ENCODE measurements at places on chromosomes 4 and X.
A peak's percentile ranks its signal among the peaks of the same experiment; 100 is the strongest.

- no peak for DNase-seq
Measured at GRCh38 chr4:55087009-55087912, 38.1 kb downstream of the KDR start.

DNA sequence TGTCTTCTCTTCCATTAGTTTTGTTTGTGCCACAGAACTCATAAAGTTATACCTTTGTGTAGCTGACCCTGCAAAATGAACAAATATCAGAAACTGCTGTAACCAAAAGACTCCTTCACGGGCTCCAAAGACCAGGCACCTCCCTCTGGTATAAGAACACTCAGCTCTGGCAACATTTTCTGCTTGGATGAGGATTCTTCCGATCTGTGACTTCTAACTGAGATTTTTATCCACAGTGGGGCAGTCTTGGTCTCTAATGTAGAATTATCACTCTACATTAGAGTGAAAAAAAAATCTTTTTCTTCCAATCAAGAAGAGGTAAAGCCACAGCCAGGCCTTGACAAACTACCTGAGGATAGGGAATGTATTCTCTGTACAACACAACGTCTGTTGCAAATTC is 38.5 kb upstream of the PRSS48 start:
- no peak for DNase-seq

DNA sequence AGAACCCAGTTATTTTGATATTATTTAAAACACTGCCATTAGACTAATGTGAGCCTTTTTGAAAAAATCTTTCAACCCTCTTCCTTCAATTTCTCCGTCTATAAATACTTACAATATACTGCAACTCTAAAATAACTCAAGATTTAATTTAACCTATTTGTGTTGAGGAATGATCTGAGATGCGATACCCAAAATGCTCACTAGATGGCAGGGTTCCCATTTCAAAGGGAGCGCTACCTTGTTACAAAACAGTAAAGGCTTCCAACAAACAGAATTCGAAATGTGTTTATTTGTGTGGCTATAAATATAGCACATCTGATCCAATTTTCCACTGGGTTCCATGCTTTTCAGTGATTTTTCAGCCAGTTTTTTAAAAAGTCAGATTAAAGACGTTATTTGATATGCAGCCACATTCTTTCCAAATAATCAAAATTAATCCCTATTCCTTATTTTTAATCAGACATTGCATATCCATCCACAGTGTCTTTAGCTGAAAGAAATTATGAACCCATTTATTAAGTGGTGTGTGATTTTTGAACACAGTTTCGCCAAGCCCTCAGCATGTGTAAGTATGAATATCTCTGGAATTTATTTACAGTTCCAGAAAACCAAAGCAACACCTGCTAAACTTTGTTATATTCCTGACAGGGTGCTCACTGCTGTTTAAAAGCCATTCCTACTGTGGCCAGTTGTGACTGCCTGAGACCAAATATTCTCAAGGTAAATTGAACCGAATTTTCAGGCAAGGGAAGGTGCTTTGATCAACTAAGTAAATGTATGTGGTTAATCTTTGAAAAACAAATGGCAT is 668.0 kb upstream of the LCORL start:
- no peak for DNase-seq

- DNase-seq: no peak
Measured at GRCh38 chrX:39720945-39721344, 376.8 kb downstream of the BCOR start.

GRCh38 chr4:140359562-140360427 is 13.7 kb upstream of the SCOC start:
- DNase-seq: peak; percentile 39

DNA sequence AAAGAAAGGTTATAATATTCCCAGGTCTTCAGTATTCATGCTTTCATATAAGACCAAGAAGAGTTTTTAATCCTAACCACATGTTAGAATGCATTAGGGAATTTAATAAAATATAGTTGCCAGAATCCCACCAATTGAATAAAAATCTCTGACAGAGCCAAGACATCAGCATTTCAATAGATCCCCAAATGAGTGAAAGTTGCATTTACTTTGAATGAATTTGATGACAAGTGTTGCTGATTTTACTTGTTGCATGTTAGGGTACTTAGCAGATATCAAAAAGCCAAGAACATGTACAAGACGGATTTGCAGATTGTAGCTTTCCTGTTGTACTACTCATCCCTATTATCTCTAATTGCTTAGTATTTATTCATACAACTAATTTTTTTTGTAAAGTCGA is 39.9 kb upstream of the PRR27 start:
- no peak for DNase-seq

DNA sequence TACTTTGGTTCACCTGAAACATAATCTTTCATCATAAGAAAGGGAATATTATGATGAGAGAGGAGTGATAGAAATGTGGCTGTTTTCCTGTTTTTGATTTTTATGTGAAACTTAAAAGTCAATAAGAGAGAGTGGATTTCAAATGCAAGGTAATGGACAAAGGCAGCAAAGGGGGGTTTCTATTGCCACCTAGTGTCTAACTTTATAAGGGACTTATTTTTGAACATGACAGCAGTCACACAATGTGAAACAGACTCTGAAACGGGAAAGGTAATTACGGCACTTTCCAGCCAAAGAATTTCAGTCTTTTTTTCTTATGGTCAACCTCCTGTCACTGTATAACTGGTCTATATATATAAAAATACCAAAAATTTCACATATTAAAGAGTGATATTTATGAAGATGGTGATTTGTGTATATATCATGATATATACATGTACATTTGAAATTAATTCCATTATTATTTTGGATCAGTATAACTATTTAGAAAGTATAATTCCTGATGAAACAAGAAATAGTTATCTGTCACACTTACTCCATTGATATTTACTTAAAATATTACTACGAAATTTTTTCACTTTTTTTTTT is 127.1 kb downstream of the FBXO8 start:
- DNase-seq: no peak

DNA sequence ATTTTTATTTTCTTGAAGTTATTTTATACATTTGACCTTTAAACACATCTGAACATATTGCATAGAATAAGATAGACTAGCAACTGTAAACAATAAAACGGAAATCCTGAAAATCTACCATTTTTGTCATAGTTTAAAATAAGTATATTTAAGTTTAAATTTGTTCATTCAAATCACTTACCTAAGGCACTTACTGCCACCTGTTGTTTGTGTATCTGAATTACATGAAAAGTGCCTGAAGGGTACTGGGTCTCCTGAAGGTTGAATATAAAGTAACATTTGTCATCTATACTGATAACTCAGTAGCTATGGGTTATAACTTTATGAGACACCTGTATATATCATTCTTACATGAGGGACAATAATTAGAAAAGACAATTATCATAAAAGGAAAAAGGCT is 38.6 kb downstream of the TRPC5 start:
- no peak for DNase-seq

DNA sequence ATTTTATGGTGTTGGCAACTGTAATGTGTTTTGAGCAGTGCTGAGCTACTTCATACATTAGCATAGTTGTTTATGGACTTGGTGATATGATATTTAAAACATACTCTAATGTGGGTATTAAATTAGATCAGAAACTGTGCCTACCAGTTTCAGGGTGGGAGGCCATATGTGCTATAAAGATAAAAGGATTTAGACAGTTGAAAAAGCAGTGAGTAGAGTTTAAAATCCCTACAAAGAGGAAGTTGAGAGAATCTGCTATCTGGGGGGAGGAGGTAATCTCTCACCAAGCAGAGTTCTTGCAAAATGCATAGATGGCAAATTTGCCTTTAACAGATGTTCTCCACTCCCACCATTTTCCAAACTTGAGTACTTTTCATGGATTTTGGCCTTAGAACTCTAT is 154.5 kb downstream of the SPOCK3 start:
- DNase-seq: no peak

- DNase-seq: no peak
Measured at GRCh38 chr4:38939165-38939564, 71.6 kb downstream of the FAM114A1 start.

DNA sequence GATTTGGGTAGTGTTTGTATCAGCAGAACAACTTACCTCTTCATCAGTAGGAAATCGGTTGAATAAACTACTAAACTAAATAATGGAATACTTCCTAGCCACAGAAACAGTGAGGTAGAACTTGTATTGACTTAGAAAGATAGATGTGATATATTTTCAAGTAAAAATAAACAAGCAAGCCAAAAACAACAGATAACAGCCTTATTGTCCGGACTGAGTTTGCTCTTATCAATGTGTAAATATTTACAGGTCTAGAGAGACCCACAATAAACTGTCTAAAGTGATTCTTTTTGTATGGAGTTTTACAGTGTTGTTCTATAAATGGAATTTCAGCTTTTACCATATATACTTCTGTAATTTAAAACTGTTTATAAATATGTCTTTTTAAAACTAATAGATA is 721.8 kb downstream of the ADGRL3 start:
- DNase-seq: no peak

- no peak for DNase-seq
Measured at GRCh38 chrX:1925053-1925481, 310.2 kb downstream of the ASMT start.

GRCh38 chr4:73715659-73716058 is 24.7 kb upstream of the CXCL8 start:
- DNase-seq: no peak

GRCh38 chr4:153409412-153409811 is 56.7 kb upstream of the TMEM131L start:
- DNase-seq: no peak

DNA sequence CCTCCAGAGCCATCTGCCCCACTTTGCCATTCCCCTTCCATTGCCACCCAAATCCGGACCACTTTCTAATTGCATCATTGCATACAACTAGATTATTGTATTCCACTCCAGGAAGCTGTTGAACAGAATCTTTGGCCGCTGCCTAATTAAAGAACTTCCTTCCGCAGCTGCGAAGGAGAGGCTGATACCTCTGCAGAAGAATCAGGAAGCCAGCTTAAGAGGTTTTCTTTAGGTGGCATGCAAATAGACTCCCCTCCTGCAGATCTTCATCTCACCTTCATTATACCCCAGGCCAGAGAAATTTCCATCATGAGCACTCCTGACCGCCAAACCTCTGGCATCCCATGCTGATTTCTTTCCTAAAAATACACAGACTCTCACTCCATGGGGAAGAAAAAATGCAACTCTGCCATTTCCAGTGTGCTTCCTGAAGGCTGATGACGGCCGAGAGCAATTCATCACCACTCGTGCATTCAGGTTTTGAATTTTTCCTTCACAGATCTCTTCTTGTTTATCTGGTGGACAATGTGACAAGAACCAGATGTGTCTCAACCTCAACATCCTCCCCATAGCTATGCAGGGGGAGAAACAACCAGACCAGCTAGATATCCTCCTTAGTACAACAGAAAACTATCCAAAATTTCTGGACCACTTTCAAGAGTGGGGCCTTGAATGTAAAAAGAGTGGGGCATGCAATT is 31.2 kb downstream of the LGI2 start:
- DNase-seq: no peak

DNA sequence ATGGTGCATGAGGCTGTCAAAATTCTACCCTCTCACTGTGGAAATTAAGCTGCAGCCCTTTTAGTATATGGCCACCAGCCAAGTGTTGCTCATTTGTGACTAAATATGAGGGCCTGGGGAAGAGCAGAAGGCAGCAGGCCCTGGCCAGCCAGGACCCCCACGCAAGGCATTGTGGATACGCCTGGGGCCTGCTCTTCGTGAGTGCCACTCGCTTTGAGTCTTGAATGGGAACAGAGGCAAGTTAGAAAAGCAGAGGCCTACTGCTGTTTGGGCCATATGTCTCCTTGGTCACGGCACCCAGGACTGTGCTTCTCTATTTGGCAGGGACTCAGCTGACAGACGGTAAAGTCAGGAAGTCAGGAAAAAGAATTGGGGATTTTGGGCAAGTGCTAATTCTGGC is 10.9 kb downstream of the RTL5 start:
- no peak for DNase-seq

DNA sequence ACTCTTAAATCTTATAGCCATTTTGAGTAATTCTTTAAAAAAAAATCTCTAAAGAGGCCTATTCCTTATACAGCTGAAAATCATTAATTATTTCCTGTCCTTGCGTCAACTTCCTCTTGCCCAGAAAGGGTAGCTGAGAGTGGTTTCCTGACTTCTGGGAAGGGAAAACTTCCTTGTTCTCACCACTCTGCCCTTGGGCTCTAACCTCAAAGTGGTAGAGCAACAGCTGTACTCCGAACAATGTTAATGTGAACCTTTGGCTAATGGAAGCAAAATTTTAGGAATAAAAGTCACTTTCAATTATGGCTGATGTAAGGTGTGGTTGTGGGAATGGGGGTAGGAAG is 15.3 kb downstream of the KLHL2 start:
- DNase-seq: no peak

DNA sequence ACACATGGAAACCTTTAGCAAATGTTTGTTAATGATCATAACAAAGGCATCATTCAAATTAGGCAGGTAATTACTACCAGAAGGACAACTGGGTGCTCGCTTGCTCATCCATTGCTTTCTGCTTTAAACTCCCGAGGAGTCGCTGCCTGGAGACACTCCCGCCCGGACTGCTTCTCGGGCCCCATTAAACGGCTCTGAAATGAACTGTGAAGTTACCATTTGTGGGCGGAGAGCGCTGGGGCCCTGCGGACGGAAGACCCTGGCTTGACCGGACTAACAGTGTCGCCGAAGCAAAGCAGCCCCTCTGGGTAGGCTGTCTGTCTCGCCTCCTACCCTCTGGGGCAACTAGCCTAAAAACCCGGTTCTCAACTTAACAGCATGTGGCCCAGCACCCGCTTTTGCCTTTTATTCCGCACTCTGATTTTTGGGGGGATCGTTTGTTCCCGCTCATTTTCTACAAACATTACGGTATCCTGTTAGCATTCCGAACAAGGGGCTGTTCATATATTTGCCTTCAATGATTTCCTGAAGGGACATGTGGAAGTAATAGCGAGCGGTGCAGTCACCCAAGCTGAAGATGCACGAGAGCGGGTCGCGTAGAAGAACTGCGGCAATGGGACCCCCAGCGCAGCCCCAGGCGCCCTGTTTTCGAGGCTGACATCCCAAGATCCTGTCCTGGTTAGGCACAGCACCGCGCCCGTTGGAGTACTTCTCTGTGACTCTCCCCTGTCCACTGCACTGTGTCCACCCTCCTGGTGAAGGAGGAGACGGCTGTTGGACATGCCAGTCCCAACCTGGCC is 1.6 kb upstream of the PDGFRA start:
- no peak for DNase-seq

- DNase-seq: no peak
Measured at GRCh38 chrX:116961872-116962582, 499.3 kb upstream of the CT83 start.

- DNase-seq: no peak
Measured at GRCh38 chrX:94455782-94456181, 781.8 kb downstream of the FAM133A start.

- DNase-seq: no peak
Measured at GRCh38 chr4:17194586-17194985, 296.1 kb upstream of the LDB2 start.

DNA sequence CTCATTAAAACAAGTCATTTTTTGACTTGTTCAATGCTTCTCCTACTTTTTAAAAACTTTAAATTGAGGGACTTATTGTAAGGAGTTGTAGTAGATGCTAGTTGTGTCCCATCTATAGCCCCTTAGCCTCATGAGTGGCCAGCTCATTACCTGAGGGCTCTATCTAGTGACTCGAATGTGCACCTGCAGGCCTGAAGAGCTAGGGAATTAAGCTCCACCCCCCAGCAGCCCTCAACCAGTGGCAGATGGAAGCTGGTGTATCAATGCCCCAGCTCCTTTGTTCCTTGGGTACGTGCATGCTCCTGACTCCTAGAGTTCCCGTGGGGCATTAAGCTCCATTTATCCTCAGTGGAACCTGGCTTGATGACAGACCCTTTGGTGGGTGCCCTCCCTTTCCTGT is 146.7 kb upstream of the FAM9B start:
- no peak for DNase-seq

All from stimulated activated CD8-positive, alpha-beta memory T cell treated with anti-CD3 and anti-CD28 coated beads, Interleukin-7, amount 100 ng/mL, for 1 hour (primary cell).